ENCODE measurements at places on chromosomes 13 and 19.

DNA sequence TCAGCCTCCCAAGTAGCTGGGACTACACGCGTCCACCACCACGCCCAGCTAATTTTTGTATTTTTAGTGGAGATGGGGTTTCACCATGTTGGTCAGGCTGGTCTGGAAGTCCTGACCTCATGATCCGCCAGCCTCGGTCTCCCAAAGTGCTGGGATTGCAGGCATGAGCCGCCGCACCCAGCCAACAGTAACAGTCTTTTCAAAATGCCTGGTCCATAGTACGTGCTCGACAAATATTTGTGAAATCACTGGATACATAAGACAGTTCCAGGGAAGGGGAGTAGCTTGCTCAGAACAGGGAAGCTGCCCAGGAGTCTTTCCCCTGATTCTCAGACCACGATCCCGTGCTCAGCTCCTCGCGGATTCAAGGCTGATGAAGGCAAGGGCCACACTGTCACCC lies 30.5 kb downstream of the CACNG6 start:
- no peak for DNase-seq

- peak; percentile 41 for DNase-seq
Observed at GRCh38 chr13:74062933-74063332, 71.3 kb downstream of the KLF12 start.

- no peak for DNase-seq
Observed at GRCh38 chr13:39107561-39107960, 69.3 kb downstream of the NHLRC3 start.

DNA sequence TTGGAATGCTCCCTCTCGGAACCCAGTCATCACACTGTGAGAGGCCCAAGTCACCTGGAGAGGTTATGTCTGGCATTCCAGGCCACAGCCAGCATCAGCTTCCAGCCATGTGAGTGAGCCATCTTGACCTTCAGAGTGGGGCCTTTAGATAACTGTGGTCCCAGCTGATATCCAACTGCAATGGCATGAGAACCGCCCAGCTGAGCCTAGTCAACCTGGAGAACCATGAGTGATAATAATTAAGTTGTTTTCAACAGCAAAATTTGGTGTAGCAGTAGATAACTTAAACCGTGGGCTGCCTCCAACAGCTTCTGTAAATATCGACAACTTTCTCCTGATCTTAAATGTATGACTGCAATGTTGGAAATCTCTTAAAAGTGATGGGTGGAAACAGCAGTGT lies 24.6 kb downstream of the DYRK1B start:
- DNase-seq: no peak

GRCh38 chr19:13012690-13013608 lies 17.7 kb downstream of the NFIX start:
- DNase-seq: peak; percentile 74

DNA sequence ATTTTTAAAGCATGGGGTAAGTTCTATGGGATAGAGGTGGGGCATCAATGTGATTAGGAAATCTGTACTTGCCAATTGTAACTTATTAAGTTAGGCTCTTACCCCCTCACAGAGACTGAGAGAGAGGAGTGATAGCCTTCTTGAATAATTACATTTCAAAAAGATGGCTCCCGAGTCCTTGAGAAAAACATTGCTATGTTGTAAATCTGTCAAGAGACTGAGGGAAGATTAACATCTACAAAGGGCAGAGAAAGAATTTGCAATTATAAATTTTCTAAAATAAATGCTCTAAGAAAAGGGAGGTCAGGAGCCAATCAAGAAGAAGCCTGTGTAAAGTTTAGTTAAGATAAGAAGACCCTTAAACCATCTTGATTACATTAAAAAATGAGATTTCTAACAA lies 1570.8 kb downstream of the OLFM4 start:
- no peak for DNase-seq

- DNase-seq: no peak
Observed at GRCh38 chr13:47499358-47500150, 501.5 kb downstream of the SUCLA2 start.

GRCh38 chr13:33272531-33273124 lies 12.9 kb downstream of the STARD13 start:
- no peak for DNase-seq

DNA sequence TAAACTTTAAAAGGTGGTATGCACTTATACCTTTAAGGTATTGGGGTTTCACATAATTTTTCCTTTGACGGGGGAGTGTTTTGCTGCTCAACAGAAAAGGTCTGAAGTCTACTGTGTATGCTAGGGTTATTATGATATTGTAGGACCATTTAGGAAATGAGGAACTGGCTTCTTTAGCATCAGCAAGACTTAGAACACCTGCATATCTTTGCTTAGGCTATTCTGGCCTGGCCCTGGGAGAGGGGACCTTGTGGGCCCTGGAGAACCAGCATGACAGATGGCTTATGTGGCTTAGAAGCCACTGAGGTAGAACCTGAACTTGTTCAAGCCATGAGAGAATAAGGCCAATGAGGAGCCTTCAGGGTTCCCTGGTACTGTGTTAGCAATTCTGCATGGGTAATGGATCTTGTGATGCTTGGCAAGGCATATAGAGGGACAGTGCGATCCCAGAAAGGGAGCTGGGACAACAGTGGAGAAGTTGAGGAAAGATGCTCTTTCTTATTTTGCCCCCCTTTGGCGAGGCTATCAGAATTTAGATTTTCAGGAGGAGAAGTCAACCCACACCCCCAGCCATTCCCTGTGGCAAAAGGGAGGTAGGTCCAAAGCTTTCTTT lies 4.3 kb downstream of the RGCC start:
- DNase-seq: no peak

DNA sequence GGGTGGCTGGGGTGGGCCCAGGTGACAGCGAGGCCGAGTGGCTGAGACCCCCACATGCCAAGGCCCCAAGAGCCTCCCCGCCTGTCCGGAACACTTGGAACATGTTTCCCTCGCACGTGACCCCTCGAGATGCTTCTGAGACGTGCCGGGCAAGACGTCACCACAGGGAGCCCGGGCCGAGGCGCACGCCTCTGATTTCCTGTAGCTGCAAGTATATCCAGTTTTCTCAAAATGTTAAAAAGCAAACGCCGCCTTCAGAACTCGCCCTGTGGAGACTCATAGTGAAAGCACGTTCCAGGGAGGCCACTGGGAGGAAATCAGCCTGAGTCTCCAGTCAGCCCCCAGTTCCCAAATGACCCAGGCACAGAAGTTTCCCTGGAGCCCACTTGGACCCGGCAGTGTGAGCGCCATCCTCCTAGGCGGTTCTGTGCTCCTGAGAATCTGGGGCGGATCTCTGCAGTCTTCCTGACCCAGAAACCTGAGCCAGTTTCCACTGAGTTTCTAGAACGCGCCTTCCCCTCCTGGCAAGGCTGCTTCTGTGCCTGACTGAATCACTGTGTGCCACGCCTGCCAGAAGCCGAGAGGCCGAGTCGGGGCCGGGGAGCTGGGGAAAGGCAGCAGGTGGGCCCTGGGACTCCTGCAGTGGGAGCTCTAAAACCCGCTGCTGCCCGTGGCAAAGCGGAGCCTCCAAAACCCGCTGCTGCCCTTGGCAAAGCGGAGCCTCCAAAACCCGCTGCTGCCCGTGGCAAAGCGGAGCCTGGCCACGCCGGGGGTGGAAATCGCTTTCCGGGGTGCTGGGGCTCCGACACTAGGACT lies 179.3 kb downstream of the KDM4B start:
- DNase-seq: no peak

- DNase-seq: no peak
Observed at GRCh38 chr13:28735481-28736029, 16.8 kb upstream of the SLC46A3 start.

GRCh38 chr13:29785978-29786377 lies 64.4 kb downstream of the UBL3 start:
- no peak for DNase-seq

DNA sequence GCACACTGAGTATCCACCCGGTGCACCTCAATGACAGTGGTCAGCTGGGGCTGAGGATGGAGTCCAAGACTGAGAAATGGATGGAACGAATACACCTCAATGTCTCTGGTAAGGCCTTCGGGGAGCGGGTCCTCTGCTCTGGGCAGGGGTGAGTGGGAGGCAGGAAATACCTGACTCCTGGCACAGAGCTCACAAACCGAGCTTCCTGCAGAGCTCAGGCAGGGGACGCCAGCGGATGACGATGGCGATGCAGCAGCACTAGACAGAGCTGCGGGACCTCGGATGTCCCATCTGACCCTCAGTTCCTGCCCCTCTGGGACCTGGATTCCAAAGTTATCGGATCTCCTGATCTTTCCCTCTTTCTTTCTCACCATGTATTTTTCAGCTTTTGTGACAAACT lies 3.8 kb downstream of the CD22 start:
- no peak for DNase-seq

DNA sequence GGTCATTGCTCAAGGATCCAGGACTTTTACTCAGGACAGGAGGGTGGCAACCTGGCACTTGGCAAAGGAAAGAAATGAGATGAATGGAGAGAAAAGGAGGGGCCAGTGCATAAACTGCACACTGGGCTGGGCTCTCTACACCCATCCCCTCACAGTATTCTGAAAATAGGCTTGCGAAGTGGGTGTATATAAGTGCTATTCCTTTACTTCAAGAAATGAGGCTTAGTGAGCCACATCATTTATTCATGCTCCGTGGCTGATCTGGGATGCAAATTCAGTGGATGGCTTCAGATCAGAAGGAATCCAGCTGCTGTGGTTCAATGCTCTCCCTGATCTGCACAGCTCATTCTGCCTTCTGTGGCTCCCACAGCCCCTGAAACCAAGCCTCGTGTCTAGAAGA lies 297.7 kb downstream of the UQCRFS1 start:
- no peak for DNase-seq

DNA sequence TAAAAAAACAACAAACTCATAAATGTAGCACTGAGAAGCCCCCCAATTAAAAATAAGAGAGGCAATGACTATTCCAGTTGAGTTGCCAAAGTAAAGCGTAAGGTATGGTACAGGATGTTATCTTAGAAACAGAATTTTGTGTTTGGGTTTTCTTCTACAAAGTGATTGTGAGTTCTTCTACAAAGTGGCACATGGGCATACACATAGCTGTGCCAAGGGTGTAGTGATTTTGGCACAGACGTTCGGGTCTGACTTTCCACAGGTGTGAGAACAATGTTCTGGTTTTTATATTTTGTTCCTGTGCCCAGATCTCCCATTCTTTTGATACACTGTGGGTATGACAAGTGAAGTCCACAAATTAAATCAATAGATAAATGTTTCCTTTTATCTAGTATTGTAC lies 190.1 kb upstream of the CSNK1A1L start:
- DNase-seq: no peak

GRCh38 chr13:43848001-43848649 lies 31.4 kb downstream of the CCDC122 start:
- no peak for DNase-seq

GRCh38 chr13:110185696-110186095 lies 121.3 kb downstream of the COL4A1 start:
- DNase-seq: no peak

GRCh38 chr13:48775804-48776203 lies 122.1 kb downstream of the CYSLTR2 start:
- DNase-seq: no peak

DNA sequence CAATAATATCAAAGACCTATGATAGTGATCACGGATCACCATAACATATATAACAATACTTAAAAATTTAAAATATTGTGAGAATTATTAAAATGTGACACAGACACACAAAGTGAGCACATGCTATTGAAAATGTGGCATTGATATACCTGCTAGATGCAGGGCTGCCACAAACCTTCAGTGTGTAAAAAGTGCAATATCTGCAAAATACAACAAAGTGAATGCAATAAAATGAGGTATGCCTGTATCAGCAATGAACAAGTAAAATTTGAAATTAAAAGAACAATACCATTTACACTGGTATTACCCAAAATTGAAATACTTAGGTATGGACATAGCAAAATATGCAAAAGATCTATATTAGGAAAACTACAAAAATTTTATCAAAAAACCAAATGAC lies 1217.8 kb upstream of the PCDH20 start:
- no peak for DNase-seq

DNA sequence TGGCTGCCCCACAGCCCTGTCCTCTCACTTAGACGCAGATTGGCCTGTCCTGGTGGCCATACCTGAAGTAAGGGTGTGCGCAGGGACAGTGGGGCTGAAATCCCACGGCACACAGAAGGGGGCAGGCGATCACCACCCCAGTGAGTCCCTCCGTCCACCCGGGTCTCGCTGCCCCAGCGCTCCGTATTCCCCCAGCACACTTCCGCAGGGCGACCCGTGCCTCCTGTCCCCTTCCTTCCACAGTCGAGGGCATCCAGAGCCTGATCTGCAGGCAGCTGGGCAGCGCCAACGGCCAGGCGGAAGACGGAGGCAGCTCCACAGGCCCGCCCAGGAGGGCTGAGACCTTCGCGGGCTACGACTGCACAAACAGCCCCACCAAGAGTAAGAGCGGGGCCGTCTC lies 25.3 kb downstream of the PEX11G start:
- DNase-seq: no peak

DNA sequence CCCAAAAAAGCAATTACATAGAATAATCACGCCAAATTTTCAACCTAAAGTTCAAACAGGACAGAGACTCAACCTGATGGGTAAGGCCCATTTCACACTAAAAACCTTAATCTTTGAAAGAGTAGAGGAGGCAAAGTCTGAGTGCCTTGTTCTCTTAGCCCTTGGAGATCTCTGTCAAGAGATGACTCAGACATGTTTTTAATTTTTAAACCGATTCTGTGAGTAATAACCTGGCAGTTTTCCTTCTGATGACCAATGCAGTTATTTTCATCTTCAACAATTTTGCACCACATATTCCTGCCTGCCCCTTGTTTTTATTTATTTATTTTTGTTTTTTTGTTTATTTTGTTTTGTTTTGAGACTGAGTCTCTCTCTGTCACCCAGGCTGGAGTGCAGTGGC lies 11.5 kb upstream of the TNFSF9 start:
- DNase-seq: no peak

- DNase-seq: no peak
Observed at GRCh38 chr19:54444737-54445136, 4.3 kb upstream of the LENG8 start.

DNA sequence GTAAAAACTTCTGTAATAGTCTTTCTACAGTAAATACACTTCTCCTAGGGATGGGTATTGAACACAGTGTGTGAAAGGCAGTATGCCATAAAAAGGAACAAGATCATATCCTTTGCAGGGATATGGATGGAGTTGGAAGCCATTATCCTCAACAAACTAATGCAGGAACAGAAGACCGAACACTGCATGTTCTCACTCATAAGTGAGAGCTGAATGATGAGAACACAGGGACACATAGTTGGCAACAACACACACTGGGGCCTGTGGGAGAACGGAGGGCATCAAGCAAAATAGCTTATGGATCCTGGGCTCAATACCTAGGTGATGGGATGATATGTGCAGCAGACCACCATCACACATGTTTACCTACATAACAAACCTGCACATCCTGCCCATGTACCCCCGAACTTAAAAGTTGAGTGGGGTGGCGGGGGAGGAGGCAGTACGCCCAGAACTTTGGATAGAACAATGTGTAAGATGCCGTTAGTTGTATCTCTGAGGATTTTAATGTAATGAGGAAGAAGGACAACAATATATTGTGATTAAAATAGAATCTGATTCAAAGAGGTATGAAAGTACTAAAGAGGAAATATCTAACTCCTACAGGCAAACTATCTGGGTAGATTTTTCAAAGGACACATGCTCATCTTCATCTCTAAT lies 183.2 kb downstream of the NDFIP2 start:
- DNase-seq: no peak

GRCh38 chr19:39329948-39330347 lies 5.9 kb downstream of the GMFG start:
- DNase-seq: no peak
